Activated CD8-positive, alpha-beta memory T cell treated with anti-CD3 and anti-CD28 coated beads for 4 hours (primary cell): ENCODE measurements at places on chromosomes 5 and 9.

- no peak for DNase-seq
These were observed 5.5 kb downstream of the CDK5RAP2 start for GRCh38 chr9:120574473-120574872.

DNA sequence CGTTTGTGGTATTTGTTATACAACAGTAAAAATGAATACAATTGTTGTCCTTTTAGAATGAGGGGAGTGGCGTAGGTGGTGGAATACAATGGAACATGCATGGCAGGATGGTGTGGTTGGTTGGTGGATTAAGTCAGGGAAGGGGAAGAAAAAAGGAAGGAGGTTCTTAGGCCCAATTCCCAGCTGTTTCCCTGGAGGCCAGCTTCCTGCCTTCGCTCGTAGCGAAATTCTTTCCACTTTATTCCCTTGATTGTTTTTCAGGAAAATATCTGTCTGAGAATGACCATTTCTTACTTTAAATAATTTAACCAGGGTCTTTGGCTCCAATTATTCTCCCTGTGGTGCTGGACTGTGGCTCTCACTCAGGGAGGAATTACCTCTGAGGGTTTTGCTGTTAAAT is 24.1 kb upstream of the DMAC1 start:
- DNase-seq, result no peak

- no peak for DNase-seq
These were observed 49.1 kb downstream of the HOMER1 start for GRCh38 chr5:79464695-79465332.

DNA sequence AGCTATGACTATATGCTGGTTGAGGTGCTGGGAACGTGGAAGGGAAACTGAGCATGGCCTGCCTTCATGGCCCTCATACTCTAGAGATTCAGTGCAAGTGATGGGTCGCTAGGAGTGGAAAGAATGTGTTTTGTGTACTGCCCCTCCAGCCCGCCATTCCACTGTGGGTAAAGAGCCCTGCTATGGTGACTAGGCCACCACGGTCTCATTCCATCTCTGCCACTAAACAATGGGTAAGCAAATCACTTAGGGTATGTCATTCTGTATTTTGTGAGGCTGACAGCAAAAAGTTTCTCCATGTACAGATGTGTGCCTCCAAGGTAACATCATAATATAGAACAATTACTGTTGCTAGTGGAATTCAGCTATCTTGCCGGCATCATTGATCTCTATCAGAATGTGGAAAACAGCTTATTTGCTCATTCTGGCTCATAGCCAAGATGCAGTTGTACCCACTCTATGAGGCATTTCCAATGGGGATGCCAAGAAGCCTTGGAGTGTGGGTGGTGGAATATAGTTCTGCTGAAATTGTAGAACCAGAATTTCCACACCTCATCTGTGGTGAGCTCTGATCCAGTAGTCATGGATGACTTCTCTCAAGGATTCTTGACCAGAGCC is 12.5 kb downstream of the SMARCA2 start:
- no peak for DNase-seq

DNA sequence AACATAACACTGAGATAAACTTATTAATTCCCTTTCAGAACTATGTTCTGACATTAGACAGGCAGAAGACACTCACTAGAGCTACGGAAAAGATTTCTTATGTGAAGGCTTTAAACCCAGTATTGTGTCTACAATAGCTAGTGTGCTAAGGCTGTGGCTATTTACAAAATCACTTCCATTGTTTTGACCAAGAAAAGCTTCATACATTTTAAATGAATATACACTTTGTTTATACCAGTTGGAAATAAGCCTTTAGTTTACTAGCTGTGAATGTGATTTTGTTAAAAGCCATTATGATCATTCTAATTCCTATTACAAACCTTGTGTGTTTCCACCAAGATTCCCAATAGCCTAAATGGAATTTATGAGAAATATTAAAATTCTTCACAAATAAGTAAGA is 83.0 kb downstream of the AGTPBP1 start:
- no peak for DNase-seq

DNA sequence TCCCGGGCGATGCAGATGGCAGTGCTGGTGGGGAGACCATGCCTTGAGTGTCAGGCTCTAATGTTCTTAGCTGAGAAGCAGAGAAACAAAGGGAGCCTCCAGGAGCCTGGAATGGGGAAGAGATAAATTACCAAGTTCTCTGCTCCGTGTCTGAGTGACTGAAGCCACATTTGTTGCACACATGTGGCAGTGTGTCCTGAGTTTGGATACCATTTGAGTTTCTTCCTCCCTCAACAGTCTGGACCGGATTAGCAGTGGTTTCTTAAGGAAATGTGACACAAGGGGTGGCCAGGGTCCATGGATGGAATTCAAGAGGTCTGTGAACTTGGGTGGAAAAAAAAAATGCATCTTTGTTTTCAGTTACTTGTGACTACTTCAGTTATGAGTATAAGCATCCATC is 50.7 kb upstream of the GARNL3 start:
- no peak for DNase-seq

GRCh38 chr5:14574891-14575508 is 6.6 kb upstream of the OTULINL start:
- DNase-seq, result no peak

DNA sequence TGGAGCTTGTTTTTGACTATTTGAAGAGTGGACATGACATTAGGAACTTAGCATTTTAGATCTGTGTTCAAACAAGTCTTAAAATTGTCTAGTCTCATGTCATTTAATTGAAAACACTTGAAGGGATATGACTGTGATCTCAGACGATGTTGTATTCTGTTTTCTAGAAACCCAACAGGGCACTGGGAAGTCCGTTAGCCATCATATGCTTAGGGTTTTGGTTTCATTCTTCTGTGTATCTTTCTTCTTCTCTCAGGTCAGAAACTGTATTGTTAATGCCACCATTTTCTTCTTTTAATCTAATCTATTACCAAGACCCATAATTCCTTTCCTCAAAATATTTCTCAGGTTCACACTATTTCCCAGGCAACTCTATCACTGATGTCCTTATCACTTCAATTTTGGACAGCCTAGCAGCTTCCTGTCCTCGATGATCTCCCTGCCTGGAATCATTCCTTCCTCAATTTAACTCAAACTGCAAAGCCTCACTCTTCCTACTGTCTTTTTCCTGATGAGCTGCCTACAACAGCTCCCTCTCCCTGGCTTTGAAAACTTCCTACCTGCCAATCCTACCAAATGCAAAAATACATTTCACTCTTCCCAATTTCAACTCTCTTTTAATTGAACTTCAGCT is 77.7 kb downstream of the MEF2C start:
- no peak for DNase-seq

DNA sequence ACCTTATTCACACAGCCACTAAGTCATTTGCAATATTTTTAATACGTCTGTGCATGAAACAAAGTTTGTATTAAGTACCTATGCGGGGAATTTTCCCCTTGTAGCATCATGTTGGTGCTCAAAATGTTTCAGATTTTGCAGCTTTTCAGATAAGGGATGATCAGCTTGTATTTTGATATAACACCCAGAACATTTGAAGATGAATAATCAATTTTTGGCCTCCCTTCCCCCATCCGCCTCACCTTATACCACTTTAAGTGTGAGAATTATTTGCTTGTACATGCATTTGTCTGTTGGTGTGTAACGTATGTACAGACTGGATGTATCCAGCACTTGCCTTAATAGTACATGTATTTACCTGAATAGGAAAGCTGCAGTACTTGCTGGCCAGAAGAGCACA is 1.7 kb downstream of the JAK2 start:
- DNase-seq, result no peak

GRCh38 chr5:144503123-144503522 is 332.4 kb downstream of the KCTD16 start:
- no peak for DNase-seq

GRCh38 chr5:92401492-92401891 is 1018.4 kb upstream of the ARRDC3 start:
- DNase-seq, result no peak

DNA sequence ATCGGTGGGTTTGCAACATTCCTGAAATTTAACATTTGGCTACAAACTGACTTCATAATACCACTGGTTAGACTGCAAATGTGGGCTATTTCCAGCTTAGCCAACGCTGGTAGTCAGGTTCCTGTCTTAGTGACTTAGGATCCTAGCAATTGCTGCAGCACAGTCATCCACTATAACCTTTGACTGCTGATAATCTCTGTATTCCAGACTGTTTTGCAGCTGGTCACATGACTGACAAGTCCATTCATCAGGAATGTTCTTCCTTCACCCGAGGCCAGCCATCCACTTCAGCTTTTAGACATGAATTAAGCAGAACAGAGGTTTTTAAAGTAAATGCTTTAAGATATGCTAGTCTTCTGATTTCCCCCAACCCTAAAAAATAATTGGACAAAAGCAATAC is 425.9 kb upstream of the MPDZ start:
- DNase-seq, result no peak

- no peak for DNase-seq
These were observed 318.3 kb upstream of the GRAMD2B start for GRCh38 chr5:126104951-126105350.
